ENCODE measurements at places on chromosomes 16 and 17. TPM values are rescaled to one million over a fixed set of nuclear protein-coding genes. Genes with fewer than 3 reads are reported as not detected.

ZNF689 gene
- total RNA-seq: 6.9 TPM

CCL8 gene
- not detected for total RNA-seq

DNA sequence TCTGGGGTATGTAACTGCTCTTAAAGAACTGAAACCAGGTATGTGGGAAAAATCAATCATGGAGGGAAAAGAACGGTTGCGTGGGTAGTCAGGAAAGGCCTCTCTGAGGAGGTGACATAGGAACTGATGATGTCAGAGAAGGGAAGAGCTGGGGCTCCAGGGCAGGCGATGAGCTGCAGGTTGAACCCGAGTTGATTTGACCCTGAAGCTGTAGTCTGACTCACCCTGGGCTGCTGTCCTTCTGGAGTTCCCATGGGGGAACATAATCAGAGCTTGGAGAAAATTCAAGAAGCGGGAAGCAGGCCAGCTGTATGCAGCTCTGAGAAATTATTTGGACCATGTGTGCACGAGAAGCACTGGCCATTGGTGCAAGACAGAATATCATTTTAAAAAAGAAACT is 16.7 kb downstream of the SLC6A2 start:
- DNase-seq: peak; percentile 14

MFAP4 gene
- 28.7 TPM for total RNA-seq

GAS2L2 gene
- not detected for total RNA-seq

YPEL3 gene
- total RNA-seq: 14.5 TPM

DNA sequence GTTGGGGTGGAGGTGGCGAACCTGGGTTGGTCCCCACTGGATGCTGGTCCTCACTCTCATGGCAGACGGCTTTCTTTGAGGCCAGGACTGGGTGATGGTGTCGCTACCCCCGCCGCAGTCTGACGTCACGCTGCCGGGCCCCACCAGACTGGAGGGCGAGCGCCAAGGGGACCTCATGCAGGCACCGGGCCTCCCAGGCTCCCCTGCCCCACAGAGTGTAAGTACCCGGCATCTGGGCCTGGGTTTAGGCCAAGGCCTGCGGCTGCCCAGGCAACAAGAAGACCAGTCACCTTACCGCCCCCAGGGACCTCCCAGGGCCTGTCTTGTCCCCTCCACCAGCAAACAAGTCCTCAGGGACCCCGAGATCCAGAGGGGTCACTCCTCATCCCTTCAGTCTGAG is 17.7 kb downstream of the FOXN1 start:
- DNase-seq: no peak

- DNase-seq: peak; percentile 64
Measured at GRCh38 chr17:48577946-48578615, at the start of gene HOXB4. HOXB4 (minus strand) TSS chr17:48578350; CDS start chr17:48578319, 31 bp downstream.

FAM171A2 gene
- total RNA-seq: 0.86 TPM

GRCh38 chr16:13041646-13042290 is 140.4 kb downstream of the SHISA9 start:
- DNase-seq: no peak

Measured in fibroblast of villous mesenchyme (primary cell).